ENCODE measurements at places on chromosomes 6 and 20.

- DNase-seq = no peak
These were observed 8.5 kb downstream of the ENPP4 start for GRCh38 chr6:46138281-46138680.

- DNase-seq = no peak
These were observed 671.8 kb downstream of the QKI start for GRCh38 chr6:164086076-164086887.

- DNase-seq = no peak
These were observed 16.9 kb upstream of the PHIP start for GRCh38 chr6:79094938-79095337.

DNA sequence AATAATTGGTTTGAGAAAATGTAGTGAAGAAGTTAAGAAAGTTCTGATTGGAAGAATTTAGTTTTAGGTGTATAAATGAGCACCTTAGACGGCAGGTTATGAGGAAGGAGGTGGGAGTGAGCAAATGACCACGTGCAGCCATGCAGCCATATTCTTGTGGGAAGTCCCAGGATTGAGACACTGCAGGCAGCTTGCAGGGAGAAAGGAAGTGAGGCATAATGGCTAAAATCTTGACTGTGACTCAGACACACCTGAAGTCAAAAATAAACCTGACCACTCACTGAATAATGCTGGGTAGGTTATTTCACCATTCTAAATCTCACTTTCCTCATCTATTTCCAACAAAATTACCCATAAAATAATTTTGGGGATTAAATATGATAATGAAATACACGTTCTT lies 16.6 kb downstream of the DSE start:
- DNase-seq = no peak

DNA sequence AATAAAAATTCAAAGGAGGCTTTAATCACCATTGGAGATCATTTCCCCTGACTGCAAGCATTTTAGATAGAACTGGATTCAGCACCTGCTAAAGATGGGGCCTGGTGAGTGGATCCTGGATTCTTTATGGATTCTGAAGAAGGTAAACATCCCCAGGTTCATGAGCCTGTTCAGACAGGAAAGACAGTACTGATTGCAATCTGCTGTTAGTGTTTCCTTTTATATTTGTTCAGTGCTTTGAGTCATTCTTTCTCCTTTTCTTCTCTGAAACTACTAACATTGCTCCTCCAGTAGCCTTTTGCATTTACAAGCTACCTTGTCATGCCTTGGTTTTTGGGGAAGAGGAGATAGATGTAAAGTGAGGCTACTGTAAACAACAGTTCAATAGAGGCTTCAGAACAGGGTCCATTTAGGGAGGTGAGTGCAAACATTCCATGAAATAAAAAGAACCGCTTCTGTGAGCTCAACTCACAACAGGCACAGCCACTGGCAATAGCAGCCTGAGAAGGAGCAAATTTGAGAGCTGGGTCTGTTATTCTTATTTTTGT lies 66.4 kb upstream of the PRL start:
- no peak for DNase-seq

- no peak for DNase-seq
These were observed 59.9 kb downstream of the REV3L start for GRCh38 chr6:111423055-111423633.

DNA sequence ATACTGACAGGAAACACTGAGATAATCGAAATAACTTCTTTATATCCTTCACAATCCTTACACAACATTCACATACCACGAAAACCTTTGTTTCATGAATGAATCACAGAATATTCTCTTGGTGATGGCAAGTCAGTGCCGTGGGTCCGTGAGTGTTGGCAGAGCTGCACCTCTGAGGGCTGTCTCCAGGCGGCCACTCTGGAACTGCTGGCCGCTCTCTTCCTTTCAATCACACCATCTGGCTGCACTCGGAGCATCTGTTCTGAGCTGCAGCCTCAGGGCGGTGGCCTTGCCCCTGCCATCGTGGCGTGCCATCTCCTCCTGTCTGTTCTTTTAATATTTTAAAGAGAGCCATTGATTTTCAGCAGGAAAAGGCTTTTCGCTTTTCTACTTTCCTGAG lies 129.4 kb upstream of the AFDN start:
- DNase-seq = no peak
